ENCODE measurements at places on chromosomes 12 and 14.

DNA sequence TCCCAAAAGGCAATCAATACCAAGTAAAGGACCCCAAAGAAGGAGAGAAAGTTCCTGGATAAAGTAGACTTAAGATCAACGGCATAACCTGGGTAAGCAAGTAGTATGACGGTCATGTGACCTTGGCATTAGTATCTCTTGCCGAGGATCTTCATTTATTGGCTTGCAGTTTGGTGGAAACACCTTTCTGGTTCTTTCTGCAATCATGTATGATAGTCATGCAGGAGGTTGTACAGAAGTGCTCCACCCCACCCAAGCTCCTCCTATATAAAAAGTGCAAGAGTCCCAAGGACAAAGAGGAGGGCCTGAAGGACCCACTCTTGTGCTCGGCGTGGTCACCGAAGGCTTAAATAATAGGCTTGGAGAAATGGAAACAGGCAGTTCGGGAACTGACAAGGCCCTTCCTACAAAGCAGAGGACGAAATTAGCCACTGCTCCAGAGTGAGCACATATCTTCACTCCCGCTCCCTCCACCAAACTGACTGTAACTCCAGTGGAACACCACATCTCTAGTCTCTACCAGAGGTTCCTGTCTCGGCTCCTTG lies 750 bp downstream of the CS start:
- no peak for DNase-seq

GRCh38 chr12:155006-155405 lies 59.0 kb downstream of the SLC6A12 start:
- no peak for DNase-seq

DNA sequence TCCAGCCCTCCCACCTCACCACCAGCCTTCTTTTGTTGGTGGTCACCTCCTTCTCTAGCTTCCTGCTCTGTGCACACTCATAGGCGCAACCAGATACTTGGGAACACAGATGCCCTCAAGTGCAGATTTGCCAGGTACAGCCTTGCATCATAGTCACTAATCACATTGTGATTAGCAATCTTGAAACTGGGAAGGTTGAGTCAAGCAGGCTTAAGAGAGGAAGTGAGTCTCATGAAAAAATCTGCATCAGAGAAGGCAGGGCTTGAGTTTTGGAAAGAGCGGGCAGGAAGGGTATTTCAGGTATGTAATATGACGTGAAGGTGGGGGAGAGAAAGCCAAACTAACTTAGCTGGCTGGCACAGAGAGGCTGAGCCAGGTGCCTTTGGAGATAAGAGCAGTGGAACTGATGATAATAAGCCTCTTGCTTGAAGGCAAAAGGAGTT lies 2.7 kb upstream of the RABGGTA start:
- DNase-seq, result peak; percentile 71

DNA sequence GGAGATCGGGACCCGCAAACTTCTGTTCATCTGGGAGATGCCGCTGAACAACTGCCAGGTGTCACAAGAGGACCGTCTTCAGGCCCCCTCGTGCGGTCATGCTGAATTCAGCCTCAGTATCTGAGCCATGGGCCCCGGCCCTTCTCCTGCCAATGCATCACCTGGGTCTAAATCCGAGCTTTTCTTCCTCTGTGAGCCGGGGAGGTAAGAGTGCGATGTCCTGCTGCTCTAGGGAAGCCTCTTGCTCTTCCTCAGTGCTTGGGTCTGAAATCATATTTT lies 155.8 kb upstream of the FKBP4 start:
- DNase-seq, result no peak

GRCh38 chr12:69108037-69108436 lies 131.3 kb upstream of the CPSF6 start:
- no peak for DNase-seq

GRCh38 chr12:6967651-6968100 lies 2.8 kb downstream of the PHB2 start:
- DNase-seq, result peak; percentile 27

DNA sequence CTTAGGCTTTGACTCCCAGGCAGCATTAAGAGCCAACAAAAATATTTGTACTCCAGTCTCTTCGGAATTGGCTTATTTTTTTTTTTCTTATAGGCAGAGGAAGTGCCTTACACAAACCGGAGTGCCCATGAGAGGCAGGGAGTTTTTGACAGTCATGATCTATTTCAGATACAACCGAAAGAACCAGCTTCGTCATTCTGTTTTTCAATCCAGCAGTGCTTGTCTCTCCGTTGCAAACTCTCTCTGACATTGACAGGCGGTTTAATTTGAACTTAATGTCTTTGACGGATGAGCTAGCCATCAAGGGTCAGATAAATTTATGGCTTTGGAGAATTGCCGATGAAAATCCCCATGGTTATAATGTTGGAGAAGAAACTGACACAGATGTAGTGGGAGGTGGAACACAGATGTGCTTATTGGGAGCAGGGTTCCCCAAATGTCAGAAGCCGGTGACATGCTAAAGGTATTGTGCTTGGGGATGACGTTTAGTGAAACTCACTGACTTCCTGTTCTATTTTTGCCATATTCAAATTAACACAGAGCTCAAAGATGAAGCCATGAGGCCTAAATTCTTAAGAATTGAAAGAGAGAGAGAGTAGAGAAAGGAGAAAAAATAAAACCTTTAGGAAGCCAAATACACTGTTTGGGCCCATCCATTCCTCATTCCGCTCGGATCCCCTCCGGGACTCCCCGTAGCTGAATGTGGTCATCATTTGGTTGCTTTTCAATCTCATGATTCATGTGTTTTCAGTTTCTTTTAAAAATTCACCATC lies 59.7 kb downstream of the PLXNC1 start:
- DNase-seq, result peak; percentile 37

DNA sequence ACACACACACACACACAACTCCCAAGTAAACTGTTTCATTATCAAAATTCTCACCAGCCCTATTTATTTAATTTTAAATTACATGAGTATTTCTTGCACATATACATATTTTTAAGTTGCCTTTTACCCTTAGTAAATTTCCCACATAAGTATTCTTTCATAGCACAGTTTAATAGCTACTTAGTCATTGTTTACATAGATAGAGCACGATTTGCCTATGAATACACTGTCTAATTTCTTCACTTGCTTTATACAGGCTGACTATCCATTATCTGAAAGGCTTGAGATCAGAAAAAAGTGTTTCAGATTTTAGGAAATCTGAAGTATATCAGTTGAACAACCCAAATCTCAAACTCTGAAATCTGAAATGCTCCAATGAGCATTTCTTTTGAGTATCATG lies 30.9 kb downstream of the NIN start:
- no peak for DNase-seq

GRCh38 chr14:24399999-24400718 lies 1.4 kb downstream of the NYNRIN start:
- DNase-seq, result no peak

DNA sequence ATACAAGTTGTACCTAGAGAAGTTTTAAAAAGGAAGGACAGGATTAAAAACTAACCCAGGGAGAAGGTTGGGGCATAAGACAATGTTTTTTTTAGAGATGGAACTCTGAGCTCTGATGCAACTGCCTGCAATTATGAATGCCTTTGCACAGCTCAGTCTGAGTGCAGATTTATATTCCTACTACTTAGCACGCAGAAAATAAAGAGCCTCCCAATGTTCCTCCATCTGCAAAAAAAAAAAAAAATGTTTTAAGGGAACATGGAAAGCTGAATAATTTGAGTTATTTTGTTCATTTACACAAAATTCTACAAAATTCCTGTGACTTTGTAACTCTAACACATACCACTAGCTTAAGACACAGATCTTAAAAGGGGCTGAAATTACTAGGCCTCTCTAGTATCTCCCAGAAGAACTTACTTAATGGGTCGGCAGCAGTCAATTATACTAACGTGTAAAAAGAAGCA lies 15.7 kb downstream of the CLIP1 start:
- DNase-seq, result no peak

GRCh38 chr12:86729739-86730138 lies 473.5 kb upstream of the MGAT4C start:
- no peak for DNase-seq

- DNase-seq, result no peak
These were observed 122.0 kb downstream of the PCNX1 start for GRCh38 chr14:71029236-71029781.

- DNase-seq, result peak; percentile 48
These were observed 45.0 kb downstream of the TRAFD1 start for GRCh38 chr12:112170376-112170775.

Measured in activated T-cell treated with anti-CD3 and anti-CD28 coated beads, Interleukin-2, amount 50 U/mL, for 24 hours (primary cell).